ENCODE measurements at places on chromosomes 5 and 9.
A peak's percentile ranks its signal among the peaks of the same experiment; 100 is the strongest.

DNA sequence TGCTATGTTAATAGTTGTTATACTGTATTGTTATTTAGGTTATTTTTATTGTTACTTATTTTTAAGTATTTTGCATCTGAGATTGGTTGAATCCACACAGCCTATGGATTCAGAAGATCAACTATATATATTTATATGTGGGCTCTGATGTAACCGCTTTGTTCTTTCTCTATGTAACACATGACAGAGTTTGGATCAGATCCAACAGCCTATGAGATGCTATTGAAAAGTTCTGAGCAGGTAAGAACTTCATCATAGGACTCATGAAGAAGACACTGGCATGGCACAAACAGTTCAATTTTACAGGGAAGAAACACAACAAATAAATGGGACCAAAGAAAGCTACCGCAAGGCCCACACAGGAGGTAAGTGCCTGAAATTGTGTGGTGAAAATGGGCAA lies 93.4 kb downstream of the GNAQ start:
- DNase-seq, result no peak

DNA sequence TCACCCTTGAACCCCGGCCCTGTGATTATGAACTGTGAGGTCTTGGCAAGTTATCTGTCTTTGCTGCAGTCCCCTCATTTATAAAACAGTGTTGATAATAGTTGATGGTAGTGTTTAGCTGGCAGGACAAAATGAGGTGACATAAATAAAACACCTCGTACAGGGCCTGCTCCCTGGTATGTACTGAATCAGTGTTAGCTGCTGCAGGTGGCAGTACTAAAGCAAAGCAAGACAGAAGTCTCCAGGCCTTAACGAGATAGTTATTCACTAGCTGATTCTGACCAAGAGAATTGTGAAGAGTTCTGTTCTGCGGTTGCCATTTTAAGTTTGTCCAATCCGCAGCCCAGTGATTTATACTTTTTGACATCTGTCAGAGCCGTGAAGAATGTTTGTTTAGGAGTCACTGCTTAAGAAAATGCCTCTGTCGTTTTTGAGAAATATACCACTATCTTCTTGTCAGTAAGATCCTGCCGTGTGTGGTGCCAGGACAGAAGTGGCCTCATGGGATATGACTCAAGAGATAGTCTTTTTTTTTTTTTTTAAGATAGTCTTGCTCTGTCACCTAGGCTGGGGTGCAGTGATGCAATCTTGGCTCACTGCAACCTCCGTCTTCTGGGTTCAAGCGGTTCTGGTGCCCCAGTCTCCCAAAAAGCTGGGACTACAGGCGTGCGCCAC lies 75.9 kb downstream of the KDM4C start:
- no peak for DNase-seq

DNA sequence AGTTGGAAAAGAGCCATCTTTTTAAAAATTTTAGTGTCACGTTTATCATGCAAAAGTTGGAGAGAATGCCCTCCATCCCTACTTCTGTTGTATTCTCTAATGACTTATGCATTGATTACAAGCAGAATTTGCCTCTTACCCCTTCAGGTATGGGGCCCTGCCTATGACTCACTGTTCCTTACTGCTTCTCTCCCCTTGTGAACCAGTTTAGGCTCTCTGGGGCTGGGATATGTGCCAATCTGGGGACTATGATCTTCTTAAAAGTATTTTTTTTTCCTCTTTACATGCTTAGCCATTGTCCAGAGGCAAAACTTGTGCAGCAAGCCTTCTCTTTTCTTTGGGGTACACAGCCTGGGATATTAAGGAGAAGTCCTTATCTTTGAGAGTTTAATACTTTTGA lies 37.4 kb downstream of the CAMK4 start:
- DNase-seq, result no peak

DNA sequence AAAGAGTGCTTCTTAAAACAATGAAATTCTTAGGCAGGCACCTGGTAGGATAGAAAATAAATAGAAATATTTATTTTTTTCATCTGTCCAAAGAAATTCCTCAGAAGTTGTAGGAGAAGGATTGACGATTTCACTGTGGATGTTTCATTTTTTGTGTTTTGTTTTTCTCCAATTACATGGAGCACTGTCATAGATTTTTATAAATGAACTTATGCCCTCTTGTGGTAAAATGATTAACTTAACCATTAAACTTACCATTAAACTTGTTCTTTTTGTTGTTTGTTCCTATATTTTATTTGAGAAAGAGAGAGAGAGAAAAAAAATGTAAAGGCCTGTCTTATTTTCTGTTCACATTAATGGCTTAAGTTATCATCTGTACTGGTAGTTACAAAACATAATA lies 339.2 kb downstream of the PRR16 start:
- DNase-seq, result no peak

- DNase-seq, result no peak
Observed at GRCh38 chr5:124212934-124213333, 533.5 kb downstream of the ZNF608 start.

- no peak for DNase-seq
Observed at GRCh38 chr5:65292196-65292595, 189.5 kb downstream of the ADAMTS6 start.

GRCh38 chr9:120191141-120191540 lies 388.8 kb downstream of the CDK5RAP2 start:
- DNase-seq, result no peak

DNA sequence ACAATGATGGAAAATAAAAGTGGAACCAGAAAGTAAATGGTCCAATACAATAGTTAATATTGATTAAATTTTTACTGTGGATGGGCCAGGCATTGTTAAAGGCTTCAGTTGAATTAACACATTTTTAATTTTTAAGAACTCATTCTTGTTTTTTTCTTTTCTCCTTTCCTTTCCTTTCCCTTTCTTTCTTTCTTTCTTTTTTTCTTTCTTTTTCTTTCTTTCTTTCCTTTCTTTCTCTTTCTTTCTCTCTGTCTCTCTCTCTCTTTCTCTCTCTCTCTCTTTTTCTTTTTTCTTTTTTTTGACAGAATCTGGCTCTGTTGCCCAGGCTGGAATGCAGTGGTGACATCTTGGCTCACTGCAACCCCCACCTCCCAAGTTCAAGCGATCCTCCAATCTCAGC lies 13.3 kb upstream of the OTULINL start:
- no peak for DNase-seq

DNA sequence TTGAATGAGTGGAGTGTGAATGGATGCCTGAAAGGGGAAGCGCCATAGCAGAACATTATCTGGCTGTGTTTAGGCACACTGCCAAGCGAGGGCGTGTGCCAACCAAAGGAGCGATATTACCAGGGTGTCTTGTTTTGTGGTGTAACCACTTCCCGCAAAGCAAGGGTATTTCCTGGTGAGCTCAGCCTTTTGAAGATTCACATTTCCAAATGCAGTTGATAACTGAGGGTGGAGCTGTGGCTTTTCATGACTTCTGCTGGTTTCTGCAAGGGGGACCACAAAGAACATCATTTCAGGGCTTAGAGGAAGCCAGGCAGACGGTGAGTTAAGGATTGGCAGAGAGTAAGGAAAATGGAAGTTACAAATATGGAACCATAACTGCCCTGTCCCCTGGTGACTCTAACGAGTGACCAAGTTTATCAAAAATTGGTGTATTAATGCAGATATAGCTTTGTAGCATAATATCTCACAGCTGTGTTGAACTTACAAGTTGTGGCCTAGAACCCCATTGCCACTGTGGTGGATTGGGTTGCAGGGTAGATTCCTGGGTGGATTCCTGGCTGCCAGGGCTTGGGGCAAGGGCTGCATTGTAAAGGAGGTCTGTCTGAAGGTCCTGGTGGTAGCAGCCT lies 71.4 kb downstream of the RALGPS1 start:
- DNase-seq, result peak; percentile 34

DNA sequence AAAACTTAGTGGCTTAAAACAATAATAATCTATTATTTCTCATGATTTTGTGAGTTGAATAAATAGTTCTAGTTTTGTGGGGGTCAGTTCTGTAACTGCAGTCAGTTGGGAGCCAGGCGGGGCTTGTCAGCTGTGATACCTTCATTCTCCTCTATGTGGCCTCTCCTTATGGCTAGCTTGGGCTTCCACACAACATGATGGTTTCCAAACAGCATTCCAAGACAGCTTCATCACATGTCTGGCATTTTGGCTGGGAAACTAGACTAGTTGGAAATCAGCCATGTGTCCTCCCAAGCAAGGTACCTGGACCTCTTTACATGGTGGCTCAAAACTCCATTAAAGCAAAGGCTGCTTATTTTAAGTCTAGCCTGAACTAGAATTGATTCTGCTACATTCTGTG lies 61.4 kb upstream of the RANBP3L start:
- DNase-seq, result no peak

- DNase-seq, result no peak
Observed at GRCh38 chr5:111168608-111169007, 55.6 kb upstream of the CAMK4 start.

GRCh38 chr9:129498451-129499384 lies 122.2 kb downstream of the C9orf50 start:
- peak; percentile 19 for DNase-seq

DNA sequence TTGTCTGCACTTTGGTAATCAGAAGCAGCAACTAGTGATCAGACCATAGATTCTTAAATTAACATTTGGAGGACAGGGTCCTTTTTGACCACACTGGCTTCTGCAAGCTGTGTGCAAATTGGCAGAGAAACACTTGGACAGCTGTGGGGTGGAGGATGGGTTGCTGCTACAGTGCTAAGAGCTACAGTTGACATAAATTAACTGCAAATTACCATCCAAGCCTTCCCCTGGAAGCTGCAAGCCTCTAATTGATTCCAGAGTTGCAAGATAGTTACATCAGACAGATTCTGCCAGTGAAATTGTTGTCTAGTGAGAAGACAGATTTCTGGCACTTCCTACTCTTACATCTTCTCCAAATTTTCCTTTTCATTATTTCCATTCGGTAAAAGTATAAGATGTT lies 517.7 kb downstream of the DIRAS2 start:
- DNase-seq, result no peak

DNA sequence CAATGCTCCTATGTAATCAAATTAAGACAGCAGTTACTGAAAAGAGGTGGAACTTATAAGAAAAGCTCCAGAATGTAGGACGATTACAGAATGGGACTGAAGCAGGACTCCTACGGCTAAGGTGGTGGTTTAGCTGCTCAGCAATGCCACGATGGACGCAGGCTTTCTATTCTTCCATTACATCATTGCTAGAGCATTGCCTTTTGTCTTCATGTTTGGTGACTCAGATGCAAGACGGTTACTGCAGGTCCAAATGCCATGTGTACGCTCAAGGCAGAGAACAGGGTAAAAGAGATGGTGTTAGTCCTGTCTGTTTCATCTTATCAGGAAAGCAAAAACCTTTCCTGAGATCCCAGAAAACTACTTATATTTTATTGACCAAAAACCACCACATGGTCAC lies 255.1 kb downstream of the ZSWIM6 start:
- no peak for DNase-seq

- no peak for DNase-seq
Observed at GRCh38 chr5:95836544-95836943, 14.0 kb upstream of the GLRX start.

GRCh38 chr5:74851684-74852353 lies 14.4 kb downstream of the FAM169A start:
- DNase-seq, result no peak

GRCh38 chr5:69265931-69266330 lies 31.2 kb downstream of the CDK7 start:
- DNase-seq, result no peak

DNA sequence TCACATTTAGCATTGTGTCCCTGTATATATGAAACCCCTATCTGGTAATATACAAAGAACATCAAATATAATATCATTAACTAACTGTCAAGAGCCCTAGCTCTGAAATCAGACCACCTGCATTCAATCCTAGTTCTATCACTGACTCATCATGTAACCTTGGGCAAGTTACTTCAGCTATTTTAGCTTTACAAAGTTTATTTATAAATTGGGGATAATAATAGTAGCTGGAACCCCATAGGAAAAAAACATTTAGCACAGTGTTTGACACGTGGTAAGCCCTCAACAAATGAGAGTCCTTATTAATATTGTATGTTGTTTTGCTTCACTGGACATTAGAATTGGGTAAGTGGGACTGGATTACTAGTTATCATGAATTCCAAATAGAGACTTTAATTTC lies 157.5 kb downstream of the EBF1 start:
- no peak for DNase-seq

GRCh38 chr5:135040333-135041144 lies 6.5 kb upstream of the PITX1 start:
- DNase-seq, result no peak

GRCh38 chr9:129595311-129595741 lies 25.6 kb downstream of the C9orf50 start:
- DNase-seq, result no peak

- no peak for DNase-seq
Observed at GRCh38 chr5:41843456-41844370, 26.5 kb downstream of the OXCT1 start.
